Substantia nigra (tissue), 51 donors: ENCODE measurements at places on chromosomes 12 and 14.

DNA sequence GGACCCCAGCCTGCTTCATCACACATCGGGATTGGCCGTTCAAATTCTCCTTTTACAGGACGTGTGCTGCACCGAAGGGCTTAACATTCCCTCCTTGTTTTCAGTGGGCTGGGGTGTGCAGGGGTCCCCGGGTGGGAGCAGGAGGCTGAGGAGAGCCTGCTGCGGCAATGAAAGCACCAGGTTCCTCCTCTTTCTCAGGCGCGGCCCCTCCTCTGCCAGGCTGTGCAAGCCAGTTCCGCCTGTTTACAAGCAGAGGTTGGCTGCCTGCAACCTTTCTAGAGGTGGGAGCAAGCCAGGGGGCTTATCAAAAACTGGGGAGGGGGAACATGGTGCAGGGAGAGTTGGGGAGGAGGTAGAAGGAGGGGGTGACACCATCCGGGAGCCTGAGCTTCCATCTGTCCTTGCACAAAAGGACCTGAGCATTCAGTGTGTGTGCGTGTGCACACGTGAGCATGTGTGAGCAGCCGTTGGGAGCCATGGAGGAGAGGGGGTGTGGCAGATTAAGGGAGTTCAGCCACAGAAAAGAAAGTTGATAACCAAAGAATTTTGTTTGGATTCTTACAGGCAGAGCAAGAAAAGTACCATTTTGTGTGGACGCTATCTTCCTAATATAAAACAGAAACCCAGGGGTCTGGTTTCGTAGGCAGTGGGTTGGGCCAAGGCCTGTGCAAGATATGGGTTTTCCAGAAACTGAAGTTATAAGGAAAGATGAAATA lies 108.8 kb upstream of the RFLNA start:
- no peak for DNase-seq

- no peak for DNase-seq
Observed at GRCh38 chr12:130764073-130764472, 48.0 kb upstream of the RIMBP2 start.

DNA sequence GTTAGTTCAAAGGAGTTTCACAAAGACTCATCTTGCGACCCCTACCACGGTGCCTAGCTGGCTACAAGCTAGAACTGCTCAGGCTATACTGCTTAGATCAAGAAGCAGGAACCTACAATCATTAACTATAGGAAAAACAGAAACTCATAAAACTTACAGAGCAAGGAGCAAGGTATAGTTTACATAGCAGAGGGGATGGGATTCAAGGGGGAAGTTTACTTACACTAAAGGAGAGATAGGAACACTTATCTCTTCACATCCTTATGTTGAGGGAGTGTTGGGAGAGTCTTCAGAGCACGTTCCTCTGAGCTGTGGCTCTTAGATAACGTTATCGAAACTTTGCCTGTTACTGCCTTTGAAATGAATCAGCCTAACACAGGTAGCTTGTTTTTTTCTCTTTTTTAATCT lies 58.1 kb downstream of the FSCB start:
- no peak for DNase-seq

GRCh38 chr14:24659916-24660570 lies 26.1 kb upstream of the GZMB start:
- DNase-seq: no peak

DNA sequence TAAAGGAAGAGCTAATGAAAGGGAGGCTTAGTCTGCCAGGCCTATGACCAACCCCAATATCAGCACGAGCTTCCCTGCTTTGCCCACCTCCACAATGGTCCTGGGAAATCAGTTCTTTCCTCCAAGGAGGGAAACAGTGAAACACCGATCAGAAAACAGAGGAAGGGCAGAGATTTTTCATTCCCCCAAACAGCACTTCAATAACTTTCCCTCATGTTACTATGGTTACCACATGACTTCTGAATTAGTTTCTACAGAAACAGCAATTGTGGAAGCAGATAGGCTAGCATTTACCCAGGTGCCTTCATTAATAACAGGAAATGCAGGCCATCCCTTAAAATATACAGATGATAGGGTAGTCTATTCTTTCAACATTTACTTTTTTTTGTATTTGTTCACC lies 35.9 kb downstream of the TRIM9 start:
- DNase-seq: no peak

DNA sequence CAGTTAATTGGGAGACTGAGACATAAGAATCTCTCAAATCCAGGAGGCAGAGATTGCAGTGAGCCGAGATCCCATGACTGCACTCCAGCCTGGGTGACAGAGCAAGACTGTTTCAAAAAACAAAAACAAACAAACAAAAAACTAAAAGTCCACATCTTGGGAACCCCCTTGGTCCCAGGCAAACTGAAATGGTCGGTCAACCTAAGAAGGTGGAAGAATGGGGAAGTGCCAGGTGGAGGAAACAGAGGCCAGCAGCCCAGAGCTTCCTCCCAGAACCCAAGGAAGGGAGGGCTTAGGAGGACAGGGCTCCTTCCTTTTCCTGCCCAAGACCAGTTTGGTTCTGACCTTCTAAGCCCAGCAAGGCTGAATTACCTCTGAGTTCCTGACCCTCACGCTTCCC lies 121.0 kb upstream of the FUT8 start:
- DNase-seq: no peak
